ENCODE measurements at places on chromosomes 5 and 9.

GRCh38 chr9:37575921-37576721 lies at the start of gene FBXO10:
Gene FBXO10, minus strand, starts transcription at chr9:37576380. Its CDS starts 34,612 bp downstream, at chr9:37541768.
- DNase-seq, result no peak

DNA sequence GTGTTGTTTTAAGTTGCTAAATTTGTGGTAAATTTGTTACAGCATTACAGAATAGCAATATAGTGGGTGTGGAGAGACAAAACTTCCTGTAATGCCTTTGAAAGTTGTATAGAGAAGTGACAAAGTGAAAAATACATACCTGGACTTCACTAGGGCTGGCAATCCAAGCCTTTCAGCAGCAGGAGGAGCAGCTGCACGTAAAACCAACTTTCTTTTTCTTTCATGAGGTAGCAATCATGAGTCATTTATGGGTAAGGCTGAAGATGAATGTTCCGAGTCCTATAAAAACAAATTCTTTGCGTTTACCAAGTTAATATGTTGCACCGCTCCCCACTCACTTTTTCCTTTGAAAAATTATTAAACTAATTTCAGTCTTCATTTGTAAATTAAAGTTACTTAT lies 1138.2 kb downstream of the TAF11L14 start:
- no peak for DNase-seq

GRCh38 chr9:110443146-110443865 lies 105.6 kb upstream of the TXNDC8 start:
- DNase-seq, result no peak

- DNase-seq, result no peak
Observed at GRCh38 chr5:171770153-171770552, 15.5 kb upstream of the SMIM23 start.

DNA sequence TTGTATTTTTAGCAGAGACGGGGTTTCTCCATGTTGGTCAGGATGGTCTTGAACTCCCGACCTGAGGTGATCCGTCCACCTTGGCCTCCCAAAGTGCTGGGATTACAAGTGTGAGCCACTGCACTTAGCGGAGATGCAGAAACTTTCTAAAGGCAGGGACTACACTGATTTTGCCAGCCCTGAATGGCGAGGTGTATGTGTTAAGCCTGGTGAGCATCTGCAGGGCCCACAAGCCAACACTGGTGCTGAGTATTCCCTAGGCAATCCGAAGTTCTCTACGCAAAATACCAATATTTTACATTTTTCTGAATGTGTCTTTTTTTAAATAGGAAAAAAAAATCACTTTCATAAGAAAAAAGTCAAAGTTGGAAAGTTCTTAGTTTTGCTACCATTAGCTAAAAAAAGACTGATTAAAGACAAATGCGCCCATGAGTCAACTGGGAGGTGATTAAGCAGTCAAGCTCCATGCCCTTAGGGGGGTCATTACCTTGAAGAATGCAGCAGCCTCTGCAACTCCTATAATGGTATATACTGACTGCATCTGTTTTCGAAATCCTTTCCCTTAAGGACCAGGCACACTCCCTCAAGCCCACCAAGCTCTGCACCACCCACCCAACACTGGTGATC lies 502.8 kb downstream of the BNC2 start:
- DNase-seq, result no peak

DNA sequence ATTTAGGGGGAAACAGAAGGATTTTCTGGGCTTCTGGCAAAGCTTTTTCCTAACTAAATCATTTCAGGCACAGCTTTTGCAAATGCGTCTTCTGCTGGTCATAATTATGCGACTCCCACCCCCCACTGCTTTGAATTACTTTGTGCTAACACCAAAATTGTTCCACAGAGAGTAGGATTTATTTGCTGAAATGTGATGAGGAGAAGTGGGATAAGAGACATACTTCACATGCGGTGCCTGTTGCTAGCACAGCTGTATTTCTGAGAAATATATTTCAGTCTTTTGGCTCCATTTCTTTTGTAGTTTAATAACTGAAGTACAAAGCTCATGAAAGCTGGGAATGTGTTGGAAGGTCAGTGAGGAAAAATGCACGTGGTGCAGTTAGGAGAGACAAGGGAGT lies 83.2 kb upstream of the TAS2R1 start:
- no peak for DNase-seq

DNA sequence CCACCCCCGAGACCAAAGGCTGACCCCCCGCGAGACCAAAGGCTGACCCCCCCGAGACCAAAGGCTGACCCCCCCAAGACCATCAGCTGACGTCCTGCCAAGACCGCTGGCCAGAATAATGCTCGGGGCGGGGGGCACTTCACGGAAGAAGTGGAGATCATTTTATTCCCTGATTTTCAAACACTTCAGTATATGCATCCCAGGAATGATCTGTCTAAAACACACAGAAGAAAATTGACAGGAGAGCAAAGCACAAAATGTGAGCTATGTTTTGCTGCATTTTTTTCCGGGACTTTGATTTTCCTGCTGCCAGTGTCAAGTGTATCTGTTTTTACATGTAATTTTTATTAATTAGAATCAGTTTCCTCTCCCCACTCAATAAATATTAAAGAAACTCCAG lies 67.1 kb downstream of the ADAMTS2 start:
- DNase-seq, result no peak

- no peak for DNase-seq
Observed at GRCh38 chr5:88897748-88898147, 14.8 kb upstream of the MEF2C start.

GRCh38 chr5:111782216-111782615 lies 25.2 kb upstream of the NREP start:
- DNase-seq, result no peak

DNA sequence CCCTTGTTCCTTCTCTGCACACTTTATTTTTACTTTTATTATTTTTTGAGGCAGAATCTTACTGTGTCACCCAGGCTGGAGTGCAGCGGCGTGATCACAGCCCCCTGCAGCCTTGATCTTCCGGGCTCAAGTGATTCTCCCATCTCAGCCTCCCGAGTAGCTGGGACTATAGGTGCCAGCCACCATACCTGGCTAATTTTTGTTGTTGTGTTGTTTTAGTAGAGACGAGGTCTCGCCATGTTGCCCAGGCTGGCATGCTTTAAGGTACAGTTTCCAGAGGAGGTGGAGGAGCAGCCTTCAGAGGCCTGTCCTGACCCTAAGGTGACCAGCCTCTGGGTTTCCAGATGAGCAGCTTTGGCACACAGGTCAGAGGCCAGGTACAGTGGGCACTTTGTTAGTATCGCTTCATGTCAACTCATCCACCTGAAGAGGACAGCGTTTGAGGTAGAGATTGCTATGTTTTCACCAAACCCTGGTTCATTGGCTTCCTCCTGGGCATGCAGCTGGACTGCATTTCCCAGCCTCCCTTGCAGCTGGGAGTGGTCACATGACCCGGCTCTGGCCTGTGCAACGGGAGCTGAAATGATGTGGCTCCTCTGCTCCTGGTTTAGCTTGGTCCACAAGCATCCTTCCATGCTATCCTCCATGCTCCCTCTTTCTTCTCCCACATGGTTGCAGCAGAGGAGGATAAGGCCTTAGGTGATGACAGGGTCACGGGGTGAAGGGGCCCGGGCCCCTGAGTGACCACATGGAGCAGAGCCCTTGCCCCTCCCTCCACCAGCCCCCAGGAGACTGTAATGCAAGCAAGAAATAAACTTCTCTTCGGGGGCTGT lies 139.3 kb upstream of the IER5L start:
- DNase-seq, result no peak

- DNase-seq, result no peak
Observed at GRCh38 chr5:16378762-16379161, 86.8 kb downstream of the ZNF622 start.

DNA sequence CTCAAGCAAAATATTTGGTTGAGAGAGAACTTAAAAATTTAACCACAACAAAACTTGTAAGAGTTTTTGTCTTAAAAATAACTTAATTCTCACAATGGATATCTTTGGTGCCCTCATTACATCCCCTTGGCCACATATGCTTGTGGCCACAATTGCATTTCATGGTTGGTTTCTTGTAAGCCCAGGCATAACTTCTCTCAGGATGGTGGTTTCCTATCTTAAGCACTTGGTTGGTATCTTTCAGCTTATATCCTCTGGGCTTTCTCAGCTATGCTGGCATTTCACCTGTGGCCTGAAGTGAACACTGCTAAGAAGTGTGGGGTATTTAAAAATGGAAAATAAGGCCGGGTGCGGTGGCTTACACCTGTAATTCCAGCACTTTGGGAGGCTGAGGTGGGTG lies 212.4 kb upstream of the MEF2C start:
- DNase-seq, result no peak

GRCh38 chr9:133874659-133875058 lies 117.5 kb downstream of the VAV2 start:
- no peak for DNase-seq

- no peak for DNase-seq
Observed at GRCh38 chr5:16806711-16807546, 129.2 kb downstream of the MYO10 start.

DNA sequence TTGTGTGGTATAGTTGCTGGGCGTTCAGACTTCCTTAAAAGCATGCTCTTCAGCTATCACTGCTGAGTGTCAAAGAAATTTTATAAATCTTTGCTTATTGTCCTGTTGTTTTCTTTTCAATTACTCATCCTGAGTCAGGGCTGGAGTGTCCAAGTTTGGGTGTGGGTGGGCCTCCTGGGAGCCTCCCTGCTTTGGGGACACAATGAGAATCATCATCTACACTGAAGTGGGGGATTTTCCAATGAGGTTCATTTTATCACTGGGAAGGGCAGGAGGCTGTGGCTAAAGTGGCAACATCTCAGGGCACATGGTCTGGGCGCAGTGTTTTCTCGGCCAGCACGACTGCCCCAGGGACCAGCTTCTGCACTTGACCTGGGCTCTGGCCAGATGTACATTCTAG lies 19.5 kb downstream of the GFPT2 start:
- DNase-seq, result peak; percentile 41

- DNase-seq, result peak; percentile 16
Observed at GRCh38 chr9:114047717-114048116, 30.4 kb downstream of the AMBP start.

DNA sequence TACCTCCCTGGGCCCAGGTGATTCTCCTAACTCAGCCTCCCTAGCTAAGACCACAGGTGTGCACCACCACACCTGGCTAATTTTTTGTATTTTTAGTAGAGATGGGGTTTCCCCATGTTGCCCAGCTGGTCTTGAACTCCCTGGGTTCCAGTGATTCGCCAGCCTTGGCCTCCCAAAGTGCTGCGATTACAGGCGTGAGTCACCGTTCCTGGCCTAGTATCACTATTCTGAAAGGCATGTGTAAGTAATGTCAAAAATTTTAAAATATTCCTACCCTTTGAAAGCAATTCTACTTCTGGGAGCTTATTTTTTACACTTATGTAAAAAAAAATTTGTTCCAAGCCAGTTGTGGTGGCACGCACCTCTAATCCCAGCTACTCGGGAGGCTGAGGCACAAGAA lies 27.1 kb upstream of the TLE1 start:
- no peak for DNase-seq

DNA sequence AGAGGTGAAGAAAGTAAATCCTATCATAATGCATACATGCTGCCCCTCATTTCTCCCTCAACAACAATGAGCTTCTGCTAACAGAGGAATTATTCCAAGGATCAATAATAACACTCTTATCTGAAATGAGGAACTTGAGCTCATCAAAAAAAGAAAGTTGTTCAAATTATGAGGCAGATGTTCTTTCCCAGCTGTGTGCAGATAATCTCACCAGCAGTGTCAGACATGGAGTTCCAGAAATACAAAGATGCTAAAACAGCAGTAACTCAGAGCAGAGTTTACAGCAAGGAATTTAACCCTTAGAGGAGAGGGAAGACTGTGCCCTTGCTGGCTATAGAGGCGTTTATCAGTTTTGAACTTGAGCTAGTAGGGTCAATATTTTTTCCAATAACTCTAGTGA lies 153.1 kb downstream of the TRIM36 start:
- DNase-seq, result no peak

GRCh38 chr5:102932781-102933180 lies 177.7 kb downstream of the PAM start:
- DNase-seq, result no peak

- no peak for DNase-seq
Observed at GRCh38 chr5:15763754-15764153, 263.8 kb downstream of the FBXL7 start.

- DNase-seq, result no peak
Observed at GRCh38 chr9:131017067-131017466, 8.1 kb downstream of the LAMC3 start.

GRCh38 chr5:134175921-134176510 lies 734 bp downstream of the SKP1 start:
- DNase-seq, result no peak

GRCh38 chr5:151212406-151212798 lies 11.5 kb downstream of the CCDC69 start:
- DNase-seq, result no peak

- DNase-seq, result no peak
Observed at GRCh38 chr9:94222870-94223269, 36.2 kb upstream of the ZNF169 start.

- no peak for DNase-seq
Observed at GRCh38 chr9:14981291-14981950, 71.2 kb upstream of the FREM1 start.

DNA sequence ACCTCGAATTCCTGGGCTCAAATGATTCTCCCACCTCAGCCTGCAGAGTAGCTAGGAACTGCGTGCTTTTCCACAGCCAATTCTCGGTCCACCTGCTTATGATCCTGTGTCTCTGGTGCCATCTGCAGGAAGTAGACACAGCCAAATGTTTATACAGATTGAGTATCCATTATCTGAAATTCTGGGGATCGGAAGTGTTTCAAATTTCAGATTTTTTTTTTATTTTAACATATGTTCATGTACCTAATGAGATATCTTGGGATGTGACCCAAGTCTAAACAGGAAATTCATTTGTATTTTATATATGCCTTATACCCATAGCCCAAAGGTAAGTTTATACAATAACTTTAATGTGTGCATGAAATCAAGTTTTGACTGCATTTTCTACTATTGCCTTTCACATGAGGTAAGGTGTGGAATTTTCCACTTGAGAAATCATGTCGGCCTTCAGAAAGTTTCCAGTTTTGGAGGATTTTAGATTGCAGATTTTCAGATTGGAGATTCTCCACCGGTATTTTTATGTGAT lies 89.5 kb downstream of the ESM1 start:
- peak; percentile 39 for DNase-seq

- no peak for DNase-seq
Observed at GRCh38 chr5:96566833-96567587, 95.2 kb upstream of the CAST start.

GRCh38 chr5:170662966-170663365 lies 120.6 kb upstream of the GABRP start:
- DNase-seq, result no peak

- DNase-seq, result no peak
Observed at GRCh38 chr9:94697972-94698581, 28.4 kb upstream of the AOPEP start.

- no peak for DNase-seq
Observed at GRCh38 chr5:134732819-134733218, 5.5 kb upstream of the CAMLG start.

DNA sequence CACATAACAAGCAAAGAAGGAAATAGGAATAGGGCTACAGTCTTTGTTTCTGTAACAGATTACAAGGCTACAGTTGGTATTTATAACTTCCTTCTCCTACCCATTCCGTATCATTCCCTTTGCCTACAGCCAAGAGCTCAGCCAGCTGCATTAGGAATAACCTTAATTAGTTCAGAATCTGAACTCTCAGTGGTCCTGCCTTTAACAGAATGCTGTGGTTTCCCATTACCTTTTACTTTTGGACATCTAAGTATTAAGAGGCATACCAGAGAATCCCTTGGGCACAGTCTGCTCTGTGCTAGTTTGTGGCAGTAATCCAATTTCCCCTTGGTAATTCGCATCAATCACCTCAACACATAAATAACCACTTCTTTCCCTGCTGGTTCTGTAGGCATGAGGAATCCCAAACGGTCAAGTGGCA lies 44.2 kb downstream of the PKD2L2 start:
- DNase-seq, result no peak

- no peak for DNase-seq
Observed at GRCh38 chr5:6772886-6773285, 59.7 kb downstream of the TENT4A start.

All from HCT116 (cell line).